Astrocyte of the cerebellum (primary cell): ENCODE measurements at places on chromosomes 6 and 20.

DNA sequence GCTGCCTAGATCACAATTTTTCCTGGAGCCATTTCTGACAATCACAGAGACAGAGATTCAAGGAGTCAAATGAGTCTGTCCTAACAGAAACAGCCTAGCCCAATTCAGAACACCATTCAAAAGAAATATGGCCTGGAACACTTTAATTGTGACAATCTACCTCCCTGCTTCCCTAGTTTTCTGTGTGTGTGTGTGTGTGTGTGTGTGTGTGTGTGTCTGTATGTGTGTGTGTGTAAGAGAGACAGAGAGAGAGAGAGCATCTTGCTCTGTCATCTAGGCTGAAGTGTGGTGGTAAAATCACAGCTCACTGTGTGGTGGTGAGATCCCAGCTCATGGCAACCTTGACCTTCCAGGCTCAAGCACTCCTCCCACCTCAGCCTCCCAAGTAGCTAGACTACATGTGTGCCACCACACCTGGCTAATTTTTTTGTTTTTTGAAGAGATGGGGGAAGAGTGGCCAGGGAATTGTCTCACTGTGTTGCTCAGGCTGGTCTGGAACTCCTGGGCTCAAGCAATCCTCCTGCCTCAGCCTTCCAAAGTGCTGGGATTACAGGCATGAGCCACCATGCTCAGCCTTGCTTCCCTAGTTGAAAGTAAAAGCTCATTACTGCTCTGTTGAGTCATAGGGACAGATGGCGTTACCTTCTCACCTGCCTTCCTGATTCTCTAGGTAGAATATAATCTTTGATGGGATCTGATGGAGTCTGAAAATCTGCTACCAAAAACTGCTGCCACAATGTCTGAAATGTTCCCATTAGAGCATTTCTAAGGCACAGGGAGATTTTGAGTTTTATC lies 89.6 kb upstream of the BEND6 start:
- DNase-seq = no peak

DNA sequence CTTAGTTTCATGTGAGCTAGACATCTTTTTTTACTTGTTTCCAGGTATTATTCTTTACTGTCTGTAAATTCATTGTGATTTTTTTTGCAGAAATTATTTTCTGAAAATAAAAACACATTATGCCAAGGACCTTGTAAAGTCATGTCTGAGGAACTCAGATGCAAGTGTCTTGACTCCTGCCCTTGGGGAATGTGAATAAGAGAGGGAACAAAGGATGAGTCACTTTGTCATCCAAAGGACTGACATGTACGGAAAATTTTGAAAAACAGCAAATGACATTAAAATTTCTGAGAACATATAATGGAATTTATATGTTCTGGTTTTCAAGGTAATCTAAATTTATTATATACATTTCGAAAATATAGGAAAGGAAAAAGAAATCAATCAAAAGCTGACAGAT lies 660.4 kb downstream of the CD109 start:
- no peak for DNase-seq

DNA sequence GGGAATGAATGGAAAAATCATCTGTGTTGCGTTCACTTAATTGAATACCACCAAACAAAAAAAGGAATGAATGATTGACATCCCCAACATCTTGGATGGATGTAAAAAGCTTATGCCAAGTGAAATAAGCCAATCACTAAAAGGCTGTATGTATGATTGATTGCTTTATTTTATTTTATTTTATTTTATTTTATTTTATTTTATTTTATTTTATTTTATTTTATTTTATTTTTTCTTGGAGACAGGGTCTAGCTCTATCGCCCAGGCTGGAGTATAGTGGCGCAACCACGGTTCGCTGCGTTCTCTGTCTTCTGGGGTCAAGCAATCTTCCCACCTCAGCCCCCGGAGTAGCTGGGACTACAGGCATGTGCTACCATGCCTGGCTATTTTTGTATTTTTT lies 263.3 kb downstream of the CDKAL1 start:
- DNase-seq = no peak

GRCh38 chr6:109008537-109009235 lies 86.0 kb downstream of the SESN1 start:
- DNase-seq = no peak

DNA sequence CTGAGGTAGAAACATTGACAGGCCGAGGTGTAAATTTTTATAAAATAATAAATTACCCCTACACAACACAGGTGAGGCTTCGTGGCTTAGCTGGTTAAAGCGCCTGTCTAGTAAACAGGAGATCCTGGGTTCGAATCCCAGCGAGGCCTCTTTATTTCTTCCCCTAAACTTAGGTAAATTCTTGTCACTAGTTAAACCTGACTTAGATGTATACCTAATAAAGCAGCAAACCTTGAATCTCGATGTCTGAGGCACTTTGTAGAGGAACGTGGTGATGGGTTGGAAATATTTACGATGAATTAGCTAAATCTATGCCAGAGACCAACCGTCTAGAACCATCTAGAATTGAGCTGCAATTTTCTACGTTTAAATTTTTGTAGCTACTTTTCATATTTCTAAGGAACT lies 185.6 kb downstream of the OR2B2 start:
- DNase-seq = no peak

DNA sequence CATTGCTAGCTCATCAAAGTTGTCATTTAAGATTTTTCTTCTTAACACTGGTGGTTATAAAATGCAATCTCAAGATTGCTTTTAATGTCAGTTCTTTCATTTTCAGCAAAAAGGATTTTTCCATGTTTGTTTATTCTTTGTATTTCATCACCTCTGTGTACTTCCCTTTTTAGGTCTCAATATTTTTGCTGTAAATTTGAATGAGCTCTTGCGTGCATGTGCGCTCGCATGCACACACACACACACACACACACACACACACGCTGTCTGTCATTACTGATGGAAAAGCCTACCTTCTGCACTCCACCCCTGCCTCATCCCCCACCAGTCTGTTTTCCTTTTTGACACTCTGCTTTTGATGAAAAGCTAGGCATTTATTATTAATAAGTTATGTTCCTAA lies 85.3 kb upstream of the FYN start:
- no peak for DNase-seq

DNA sequence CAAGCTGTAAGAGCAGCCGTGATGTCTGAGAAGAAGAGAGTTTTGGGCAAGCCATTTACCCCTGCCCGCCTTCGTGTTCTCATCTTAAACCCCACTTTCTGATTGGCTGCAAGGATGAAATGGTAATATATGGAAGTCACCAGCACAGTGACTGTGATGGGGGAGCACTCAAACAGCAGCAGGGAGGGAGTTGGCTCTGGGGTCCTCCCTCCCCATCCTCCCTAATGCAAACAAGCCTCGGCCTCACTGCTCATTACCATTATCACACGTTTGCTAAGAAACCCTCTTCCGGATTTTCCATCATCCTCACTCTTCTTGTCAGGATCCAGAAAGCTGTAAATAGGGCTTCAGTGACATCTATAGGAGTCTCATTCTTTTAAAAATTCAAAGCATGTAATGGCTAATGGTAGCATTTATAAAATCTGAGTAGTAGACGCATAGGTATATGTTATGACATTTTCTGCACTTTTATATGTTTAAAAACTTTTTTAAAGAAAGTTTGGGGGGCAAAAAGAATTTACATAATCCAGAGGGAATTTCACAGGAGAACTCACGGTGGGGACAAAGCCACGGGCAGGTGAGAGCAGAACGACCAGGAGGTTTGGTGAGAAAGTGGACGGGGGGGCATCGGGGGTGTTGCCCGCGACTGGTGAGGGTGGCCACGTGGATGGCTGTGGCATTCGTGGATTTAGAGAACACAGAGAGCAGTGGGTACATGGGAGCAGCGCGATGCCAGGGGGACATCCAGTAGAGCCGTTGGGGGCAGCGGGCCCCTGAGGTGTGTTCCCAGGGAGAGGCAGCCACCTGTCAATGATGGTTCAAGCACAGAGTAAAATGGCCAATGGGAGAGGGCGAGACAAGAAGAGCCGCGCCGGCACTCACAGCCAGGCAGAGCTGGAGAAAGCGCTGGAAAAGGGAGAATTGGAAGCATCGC lies 29.6 kb downstream of the SUMO4 start:
- no peak for DNase-seq

DNA sequence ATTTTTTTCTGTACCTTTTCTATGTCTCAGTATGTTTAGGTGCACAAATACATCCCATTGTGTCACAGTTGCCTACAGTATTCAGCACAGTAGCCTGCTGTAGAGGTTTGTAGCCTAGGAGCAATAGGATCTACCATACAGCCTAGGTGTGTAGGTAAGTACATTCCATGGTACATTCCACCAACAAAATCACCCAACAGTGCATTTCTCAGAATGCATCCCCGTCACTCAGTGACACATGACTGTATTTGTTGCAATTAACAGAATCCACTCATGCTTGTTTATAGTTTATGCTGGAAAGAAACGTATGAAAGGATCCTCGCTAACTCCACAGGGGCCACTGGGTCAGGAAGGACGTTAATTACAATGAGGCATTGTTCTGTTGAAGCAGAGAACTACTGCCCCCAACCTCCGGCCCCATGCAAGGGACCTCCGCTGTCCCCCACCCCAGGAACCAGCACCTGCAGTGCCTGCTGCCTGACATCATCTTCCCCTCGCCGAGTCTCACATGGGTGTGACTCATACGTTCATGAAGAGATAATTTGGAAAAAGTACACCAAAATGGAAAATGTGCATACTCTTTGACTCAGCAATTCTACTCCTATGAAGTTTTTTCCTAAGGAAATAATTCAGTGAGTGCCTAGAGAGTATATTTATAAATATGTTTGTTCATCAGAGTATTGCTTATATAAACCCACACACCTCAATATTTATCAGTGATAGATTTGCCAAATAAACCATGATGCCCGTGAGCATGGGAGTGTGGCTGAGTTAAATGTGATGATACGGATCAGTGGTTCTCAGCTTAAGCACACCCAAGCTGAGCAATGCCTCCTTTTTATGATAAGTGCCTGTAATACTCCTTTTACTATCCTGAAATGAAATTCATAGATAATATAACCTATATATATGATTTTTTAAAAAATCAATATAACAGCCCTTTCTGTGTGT lies 156.4 kb upstream of the ECI2 start:
- DNase-seq = no peak

GRCh38 chr6:140956571-140957369 lies 1176.0 kb upstream of the GJE1 start:
- DNase-seq = no peak

- peak; percentile 20 for DNase-seq
Observed at GRCh38 chr20:61886721-61887595, 178.7 kb downstream of the TAF4 start.

DNA sequence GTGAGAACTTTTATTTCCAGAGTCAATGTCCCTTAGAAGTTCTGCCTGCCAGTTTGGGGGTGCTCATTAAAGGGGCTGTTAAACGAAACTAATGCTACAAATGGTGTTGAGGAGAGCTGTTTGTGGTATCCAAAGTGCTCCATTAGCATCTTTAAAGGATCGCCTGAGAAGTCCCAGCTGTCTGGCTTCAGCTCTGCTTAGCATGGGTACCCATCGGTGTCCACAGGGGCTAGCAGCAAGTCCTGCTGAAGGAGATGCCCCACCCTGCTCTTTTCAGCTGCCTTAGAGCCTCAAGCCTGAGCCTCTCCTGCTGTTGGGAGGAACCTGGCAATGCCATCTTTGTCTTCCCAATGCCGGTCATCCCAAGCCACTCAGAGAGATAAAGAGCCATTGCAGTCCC lies 111.1 kb downstream of the FOXO3 start:
- no peak for DNase-seq

DNA sequence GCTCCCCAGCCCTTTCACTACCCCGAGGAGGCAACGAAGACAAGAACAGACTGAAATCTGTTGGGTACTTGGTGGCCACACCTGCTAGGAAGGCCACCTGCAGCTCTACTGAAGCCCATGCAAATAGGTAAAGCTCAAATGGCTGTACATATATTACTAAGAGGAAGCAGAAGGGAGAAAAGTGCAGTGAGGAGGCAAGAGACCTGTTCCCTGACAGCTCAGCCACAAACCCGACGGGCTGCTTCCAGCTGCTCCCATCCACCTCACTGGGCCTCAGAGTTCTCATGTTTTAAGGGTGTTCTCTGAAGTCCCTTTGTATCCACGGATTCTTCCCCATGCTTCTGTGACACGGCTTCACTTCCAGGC lies 24.6 kb downstream of the TRAM2 start:
- DNase-seq = no peak

- no peak for DNase-seq
Observed at GRCh38 chr20:13687815-13688214, 49.1 kb upstream of the TASP1 start.

DNA sequence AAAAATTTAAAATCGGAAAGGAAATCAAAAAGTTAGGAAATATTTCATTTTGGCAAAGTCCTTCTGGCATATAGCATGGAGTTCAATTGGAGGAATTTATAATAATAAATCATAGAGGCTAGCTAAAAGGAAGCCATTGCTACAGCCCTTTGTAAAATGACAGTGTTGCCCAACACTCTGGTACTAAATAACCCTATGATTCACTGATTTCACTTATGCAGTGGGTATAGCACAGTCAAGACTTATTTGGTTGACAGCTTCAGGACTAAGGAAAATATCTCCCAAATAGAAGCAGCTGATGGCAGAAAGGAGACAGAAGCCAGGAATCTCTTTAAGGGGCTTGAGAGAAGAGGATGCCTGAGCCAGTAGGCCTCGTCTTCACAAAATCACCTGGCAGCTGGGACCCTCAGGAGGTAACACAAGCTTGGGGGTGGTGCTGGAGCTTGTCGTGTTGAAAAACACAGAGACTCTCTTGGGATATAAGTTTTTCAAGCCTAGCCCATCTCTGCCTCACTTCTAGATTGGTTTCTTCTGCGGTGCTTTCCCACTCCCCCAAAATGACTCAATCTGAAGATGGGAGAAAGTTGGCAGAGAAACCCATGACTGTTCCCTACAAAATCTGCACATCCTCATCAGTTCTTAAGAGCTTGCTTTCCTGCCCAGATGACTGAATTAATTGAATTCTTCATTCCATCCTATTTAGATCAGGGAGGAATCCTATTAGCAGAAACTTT lies 38.4 kb upstream of the EYA4 start:
- peak; percentile 5 for DNase-seq

DNA sequence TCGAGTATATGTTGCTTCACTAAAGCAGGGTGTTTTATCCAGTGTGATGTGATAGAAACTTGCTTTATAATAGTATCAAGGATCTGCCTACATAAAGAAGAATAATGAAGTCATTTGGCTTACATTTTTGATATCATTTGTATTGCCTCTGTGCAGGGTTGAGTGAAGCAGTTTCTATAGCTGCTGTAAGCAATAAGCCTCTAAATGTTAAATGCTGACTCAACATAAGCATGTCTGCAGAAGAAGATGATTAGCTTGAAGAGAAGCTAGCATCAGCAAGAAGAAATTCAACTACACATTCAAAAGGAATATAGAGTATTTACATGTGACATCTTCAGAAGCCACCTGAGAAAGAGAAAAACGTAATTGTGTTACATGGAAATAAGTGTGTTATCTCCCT lies 17.6 kb downstream of the SLC35F1 start:
- DNase-seq = no peak

- no peak for DNase-seq
Observed at GRCh38 chr6:19354181-19354580, 483.0 kb upstream of the ID4 start.

DNA sequence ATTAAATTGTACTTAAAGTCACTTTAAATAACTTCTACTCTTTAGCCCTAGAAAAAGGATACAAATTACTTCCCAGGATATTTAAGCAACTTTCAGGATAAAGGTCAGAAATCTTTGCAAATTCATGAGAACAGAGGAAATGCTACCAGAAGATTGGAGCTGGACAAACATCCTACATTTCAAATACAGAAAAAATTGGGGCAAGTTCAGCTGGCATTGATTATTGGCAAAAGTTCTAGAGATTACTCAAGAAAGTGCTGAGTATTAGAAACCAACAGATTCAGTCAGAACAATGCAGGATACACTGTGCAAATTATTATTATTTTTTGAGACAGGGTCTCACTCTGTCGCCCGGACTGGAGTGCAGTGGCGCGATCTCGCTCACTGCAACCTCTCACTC lies 6.0 kb downstream of the SLC22A23 start:
- no peak for DNase-seq
